ENCODE measurements at places on chromosomes 3 and 15.

- DNase-seq, result no peak
Observed at GRCh38 chr3:153897025-153897723, 224.0 kb upstream of the ARHGEF26 start.

GRCh38 chr3:161239700-161240099 lies 18.6 kb downstream of the NMD3 start:
- no peak for DNase-seq

DNA sequence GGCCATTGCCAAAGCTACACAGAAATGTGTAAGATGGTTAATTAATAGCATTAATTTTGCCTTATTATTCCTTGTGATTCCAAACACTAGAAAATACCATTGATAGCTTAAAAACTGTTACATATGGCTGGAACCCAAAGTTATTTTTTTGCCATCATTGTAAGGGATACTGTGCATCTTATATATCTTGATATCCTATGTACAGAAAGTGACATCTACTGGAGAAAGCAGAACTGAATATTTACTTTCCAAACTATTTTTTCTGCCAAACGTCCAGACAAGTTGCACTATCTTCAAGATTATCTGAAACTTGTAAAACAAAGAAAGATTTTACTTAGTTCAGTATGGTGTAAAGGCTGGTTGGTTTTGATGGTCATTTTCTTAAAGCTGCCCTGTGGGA lies 33.3 kb upstream of the MEIS2 start:
- no peak for DNase-seq

GRCh38 chr3:64178419-64178818 lies 46.8 kb downstream of the PRICKLE2 start:
- DNase-seq, result no peak

DNA sequence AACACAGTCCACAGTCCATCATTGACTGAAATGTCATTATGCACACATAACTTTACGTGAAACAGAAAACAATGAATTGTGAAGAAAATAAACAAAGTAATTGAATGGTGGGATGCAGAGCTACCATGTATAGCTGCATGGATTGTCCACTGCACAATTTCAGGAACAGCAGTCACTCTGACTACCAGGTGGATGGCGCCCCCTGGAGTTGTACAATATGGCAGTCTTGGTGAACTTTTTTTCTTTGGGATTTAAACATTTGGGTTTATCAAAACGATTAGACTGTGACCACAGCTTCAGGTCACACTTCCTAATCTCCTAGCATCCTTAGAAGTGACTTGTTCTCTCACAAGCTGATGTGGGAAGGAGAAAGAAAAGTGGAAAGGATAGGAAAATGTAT lies 48.9 kb upstream of the TCF12 start:
- DNase-seq, result no peak

DNA sequence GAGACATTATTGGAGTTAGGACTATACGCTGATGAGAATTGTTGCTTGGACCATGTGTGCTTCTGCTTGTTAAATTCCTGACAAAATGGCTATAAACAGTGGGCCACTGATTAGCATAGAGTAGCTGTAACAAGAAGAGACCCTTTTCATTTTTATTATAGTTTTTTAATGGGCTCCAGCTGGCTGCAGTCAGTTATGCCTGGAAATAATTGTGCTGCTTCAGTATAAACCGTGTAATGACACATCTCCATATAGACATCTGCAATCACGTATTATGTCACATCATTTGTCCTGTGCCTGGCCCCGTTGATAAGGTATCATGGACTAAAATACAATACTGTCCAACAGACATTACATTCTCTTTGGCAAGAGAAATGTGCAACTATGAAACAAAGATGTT lies 50.9 kb downstream of the ARPP21 start:
- DNase-seq, result no peak

DNA sequence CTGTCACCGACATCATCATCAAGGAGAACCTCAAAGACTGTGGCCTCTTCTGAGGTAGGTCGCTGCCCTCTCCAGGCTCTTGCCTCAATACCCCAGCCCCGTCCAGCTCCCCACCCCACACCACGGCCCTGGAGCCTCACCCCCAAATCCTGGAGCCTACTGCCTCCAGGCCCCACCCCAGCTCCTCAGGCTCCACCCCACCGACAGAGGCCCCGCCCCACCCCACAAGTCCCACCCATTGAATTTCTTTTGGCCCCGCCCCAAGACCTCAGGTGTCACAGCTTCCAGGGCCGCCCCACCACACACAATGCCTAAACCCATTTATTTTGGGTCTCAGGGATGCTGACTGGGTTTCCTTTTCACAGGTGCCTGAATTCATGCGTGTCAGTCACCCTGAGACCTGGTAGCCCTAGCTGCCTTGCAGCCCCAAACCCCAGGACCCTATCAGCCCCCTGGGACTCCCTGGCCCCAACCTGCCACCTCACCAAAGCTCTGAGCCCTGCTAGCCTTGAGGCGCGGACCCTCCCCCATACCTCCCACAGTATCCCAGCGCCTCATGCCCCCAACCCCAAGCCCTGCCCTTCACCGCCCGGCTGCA lies 3.6 kb downstream of the GNAT1 start:
- DNase-seq, result no peak

GRCh38 chr15:33096134-33096533 lies 98.4 kb downstream of the FMN1 start:
- no peak for DNase-seq

- peak; percentile 57 for DNase-seq
Observed at GRCh38 chr15:76973362-76973743, 21.6 kb upstream of the PSTPIP1 start.

DNA sequence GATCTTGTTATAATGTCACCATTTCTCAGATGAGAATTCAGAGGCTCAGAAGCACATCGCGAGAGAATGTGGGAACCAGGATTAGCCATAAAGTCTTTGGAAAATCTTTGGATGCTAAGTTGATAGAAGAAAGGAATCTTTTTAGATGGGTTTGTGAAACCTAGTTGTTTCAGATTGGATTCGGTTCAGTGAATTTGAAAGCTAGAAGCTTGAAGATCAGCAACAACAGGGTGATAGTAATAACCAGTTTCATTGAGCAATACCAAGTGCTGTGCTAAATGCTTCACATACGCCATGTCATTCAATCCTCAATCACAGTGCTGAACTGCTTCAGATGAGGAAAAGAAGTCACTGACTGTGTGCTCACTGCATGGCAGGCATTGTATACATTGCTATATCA lies 47.4 kb upstream of the MITF start:
- no peak for DNase-seq

GRCh38 chr3:170458285-170458684 lies 39.6 kb downstream of the CLDN11 start:
- no peak for DNase-seq

DNA sequence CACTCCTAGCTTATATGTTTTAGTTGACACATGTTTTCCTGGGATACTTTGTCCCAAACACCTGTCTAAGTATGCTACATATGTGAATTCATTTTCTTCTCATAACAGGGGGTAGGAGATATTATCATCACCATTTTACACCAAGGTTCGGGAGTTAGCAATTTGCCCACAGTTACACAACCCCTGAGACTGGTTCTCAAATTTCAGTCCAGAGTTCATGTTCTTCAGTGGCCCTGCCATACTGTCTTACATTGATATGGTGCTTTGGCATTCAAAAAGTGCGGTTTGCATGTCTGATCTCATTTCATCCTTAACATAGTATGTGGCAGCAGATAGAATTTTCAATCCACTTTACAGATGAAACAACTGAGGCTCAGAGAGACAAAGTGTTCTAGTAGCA lies 38.4 kb downstream of the ROBO2 start:
- no peak for DNase-seq

- DNase-seq, result no peak
Observed at GRCh38 chr15:77167406-77167805, 96.5 kb upstream of the TSPAN3 start.

All from stimulated activated CD8-positive, alpha-beta memory T cell treated with anti-CD3 and anti-CD28 coated beads, Interleukin-4, amount 100 ng/mL, for 24 hours (primary cell).